ENCODE measurements at places on chromosomes 7 and 10.

GRCh38 chr10:115945701-115946445, 327.1 kb downstream of the GFRA1 start:
- DNase-seq, result no peak

DNA sequence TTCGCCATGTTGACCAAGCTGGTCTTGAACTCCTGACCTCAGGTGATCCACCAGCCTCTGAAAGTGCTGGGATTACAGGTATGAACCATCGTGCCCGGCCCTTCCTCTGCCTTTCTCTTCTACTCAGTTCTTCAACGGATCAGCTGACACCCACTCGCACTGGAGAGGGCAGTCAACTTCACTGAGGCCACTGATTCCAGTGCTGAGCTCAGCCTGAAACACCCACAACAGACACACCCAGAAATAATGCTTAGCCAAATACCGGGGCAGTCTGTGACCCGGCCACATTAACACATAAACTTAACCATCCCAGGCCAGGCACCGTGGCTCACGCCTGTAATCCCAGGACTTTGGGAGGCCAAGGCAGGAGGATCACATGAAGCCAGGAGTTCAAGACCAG, 119.3 kb upstream of the CHST15 start:
- no peak for DNase-seq

DNA sequence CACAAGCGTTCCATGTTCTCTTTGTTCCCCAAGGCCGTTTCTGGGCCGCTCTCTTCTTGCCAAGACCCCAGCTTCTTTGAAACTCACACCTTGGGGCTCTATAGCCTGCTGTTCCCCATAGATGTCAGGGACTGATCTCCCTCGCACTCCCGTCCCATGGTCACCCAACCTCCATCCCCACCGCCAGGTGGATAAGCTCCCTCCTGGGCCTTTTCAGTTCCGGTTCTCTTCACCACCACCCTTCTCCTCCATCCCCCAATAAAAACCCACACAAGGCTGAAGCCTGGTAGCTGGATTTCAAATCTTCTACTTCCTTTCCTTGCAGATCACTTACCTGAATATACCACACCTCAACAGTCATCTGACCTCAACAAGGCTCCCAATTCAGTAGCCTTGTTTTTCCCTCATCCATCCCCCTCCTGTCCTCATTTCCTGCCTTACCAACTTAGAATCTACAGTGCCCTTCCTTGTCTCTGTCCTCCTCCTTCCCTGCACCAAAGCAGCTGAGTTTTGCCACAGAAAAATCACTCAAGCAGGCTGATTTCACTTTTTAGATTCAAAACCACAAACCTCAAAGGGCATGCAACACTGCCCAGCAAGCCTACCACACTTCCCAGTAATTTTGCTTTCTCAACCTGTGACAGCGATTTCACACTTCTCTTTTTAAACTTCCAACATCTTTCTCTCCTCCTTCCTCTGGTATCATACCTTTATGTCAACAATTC, 7.7 kb downstream of the SLC37A3 start:
- DNase-seq, result no peak

GRCh38 chr10:103382769-103383168, 13.5 kb downstream of the ATP5MK start:
- no peak for DNase-seq

DNA sequence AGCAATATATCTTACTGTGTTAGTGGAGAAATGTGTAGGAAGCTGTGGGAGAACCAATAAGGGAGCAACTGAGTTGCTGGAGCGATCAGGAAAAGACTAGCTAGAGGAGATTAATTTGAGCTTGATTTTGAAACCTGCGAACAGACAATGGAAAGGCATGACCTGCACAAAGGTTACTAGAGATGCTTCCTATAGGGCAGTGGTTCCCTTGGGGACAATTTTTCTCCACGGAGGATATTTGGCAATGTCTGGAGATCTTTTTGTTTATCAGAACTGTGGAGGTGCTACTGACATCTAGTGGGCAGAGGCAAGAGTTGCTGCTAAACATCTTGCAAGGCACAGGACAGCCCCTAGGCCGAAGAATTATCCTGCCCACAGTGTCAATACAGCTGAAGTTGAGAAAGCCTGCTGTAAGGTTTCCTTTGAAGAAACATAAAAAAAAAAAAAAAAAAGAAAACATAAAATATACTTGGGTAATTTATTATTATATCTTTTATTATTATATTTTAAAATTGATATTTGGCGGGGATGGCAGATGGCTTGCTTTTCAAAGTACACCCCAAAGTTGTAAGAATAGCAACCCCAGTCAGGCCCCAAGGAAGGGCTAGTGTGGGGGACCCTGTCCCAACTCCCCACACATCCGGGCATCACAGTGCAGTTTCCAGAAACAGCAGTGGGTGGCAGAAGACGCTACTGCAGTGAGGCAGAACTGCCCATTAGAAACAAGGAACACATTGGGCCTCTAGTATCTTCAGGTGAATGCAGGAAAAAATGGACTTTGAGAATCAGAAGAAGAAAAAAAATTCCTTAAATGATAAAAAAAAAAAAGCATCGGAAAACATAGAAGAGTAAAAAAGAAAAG, 481.6 kb downstream of the SH2D4B start:
- DNase-seq, result no peak

GRCh38 chr10:114852197-114852596, 30.6 kb downstream of the FHIP2A start:
- no peak for DNase-seq

DNA sequence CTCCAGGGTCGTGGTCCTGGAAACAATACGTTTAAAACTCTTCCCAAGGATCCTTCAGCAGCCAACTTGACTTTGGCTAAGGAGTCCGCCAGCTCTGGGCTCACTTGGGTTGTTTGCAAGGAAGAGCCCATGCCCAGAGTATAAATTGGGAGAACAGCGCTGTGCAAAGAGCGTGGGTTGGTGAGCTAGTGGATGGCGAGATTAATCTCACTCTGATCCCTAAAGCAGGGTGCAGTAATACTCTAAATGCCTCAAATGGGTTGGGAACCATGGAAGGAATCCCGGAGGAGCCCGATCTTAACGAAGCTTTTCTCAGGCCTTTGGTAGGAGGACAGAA, 495 bp upstream of the SDHAF3 start:
- no peak for DNase-seq

DNA sequence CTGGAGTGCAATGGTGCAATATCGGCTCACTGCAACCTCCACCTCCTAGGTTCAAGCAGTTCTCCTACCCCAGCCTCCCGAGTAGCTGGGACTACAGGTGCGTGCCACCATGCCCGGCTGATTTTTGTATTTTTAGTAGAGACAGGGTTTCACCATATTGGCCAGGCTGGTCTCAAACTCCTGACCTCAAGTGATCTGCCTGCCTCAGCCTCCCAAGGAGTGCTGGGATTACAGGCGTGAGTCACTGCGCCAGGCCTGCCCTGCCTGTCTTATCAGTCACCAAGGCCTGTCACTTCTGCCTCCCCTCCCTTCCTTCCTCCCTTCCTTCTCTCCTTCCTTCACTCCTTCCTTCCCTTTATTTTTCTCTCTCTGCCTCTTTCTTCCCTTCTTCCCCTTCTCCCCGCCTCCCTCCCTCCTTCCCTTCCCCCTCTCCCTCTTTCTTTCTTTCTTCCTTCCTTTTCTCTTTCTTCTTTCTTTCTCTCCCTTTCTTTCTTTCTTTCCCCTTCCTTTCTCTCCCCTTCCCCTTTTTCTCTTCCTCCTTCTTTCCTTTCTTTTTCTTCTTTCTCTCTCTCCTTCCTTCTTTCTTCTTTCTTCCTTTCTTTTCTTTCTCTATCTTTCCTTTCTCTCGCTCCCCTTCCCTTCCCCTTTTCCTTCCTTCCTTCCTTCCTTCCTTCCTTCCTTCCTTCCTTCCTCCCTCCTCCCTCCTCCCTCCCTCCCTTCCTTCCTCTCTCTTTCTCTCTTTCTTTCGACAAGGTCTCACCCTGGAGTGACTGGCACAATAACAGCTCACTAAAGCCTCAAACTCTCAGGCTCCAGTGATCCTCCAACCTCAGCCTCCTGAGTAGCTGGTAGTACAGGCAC, 3.1 kb upstream of the ST7 start:
- DNase-seq, result no peak

DNA sequence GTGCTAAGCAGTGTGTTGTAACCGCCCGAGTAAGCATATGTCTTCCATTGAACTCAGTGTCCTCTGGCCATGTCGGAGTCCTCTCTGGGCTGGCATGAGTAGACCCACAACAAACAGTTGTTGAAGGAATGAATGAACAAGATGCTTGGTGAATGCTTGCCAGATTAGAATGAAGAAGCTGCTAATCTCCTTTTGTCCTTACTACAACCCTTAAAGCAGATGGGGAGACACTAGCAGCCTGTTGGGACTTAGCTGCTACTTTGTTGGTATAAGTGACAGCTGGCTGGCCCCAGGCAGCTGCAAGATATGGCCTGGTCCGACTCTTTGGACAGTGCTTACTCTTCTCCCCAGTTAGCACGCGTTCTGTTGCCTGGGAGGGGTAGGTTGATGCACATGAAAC, 370.1 kb downstream of the RPS24 start:
- no peak for DNase-seq

DNA sequence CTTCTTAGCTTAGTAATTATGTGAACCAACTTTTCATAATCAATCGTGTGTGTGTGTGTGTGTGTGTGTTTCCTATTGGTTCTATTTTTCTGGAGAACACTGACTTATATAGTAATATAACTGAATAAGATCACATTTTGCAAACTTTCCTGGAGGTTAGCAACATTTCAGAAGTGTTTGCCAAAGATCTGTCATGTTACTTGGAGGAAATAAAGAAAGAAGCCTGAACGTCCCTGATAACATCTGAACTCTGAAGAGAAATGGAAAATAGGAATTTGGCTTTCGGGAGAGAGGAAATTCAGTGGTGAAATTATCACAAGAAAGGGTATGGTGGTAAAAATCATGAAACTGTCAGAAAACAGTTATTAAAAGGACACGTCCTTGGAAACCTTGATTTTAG, 984.4 kb upstream of the AUTS2 start:
- no peak for DNase-seq

DNA sequence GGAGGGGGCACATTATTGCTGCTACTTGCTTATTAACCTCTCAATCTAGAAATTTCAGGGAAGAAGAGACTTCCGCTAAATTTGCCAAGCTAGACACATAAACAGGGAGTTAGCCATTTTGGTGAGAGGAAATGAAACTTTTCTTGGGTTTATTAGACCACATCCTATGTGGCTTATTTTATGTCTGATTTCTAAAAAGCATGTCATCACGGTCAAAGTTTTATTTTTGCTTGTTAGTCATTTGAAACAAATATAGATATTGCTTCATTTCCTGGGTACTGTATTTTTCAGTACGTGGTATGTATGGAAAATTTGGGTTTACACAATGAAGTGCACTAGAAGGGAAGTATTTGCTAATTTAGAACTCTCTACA, 144.1 kb downstream of the TCF7L2 start:
- DNase-seq, result no peak

GRCh38 chr10:120477021-120477742, 20.2 kb downstream of the PLPP4 start:
- no peak for DNase-seq

DNA sequence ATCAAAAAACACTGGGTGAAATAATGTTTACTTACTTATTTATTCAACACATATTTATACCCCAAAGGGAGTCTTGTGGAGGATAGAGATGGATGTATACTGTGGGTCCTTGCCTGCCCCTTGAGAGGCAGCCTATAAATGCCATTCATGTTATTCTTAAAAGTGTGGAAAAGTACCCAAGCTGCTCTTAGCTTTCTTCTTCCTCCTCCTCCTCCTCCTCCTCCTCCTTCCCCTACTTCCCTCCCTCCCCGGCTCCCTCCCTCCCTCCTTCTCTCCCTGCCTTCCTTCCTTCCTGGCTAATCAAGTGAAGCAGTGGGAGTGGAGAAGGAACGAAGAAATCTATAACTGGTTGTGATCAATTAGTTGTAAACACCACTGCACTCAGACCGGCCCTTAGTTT, 21.2 kb upstream of the IGF2BP3 start:
- no peak for DNase-seq

DNA sequence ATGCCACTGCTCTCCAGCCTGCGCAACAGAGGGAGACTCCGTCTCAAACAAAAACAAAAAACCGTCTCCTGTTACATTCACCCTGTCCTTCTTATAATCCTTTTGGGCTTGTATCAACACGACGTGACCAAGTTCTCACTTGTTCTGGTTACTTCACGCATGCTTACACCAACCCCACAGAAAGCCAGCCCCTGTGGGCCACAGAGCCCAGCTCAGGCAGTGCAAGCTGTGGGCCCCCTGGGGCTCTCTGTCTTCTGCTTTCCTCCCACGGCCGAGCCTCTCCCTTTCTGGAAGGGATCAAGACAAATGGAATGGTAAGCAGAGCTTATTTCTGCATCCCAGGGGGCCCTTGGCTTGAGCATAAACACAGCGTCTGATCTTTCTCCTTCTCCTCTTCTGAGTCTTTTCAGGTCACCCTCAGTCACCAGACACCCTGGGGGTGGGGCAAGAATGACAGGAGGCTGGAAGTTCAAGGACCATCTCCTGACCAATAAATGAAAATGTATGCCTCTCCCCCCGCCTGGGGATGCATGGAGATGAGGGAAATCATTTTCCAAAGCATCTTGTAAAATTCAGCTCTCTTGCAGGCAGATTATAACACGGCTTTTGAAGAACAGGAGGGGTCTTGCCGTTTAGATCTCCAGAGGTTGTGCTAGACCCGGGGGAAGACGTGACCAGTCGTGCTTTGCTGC, 19.0 kb upstream of the TRIM56 start:
- no peak for DNase-seq

GRCh38 chr7:51847461-51848134, 531.0 kb upstream of the COBL start:
- DNase-seq, result no peak

- no peak for DNase-seq
Observed at GRCh38 chr7:68619526-68619925, 978.7 kb upstream of the AUTS2 start.

Measured in AG04450 (cell line).